ENCODE measurements at places on chromosomes 4 and X.

GRCh38 chr4:1099270-1099669 lies 14.1 kb downstream of the RNF212 start:
- no peak for DNase-seq

- DNase-seq = no peak
Measured at GRCh38 chrX:109874548-109874947, 128.4 kb upstream of the TMEM164 start.

GRCh38 chrX:68833855-68834331 lies 5.1 kb downstream of the EFNB1 start:
- DNase-seq = no peak

- no peak for DNase-seq
Measured at GRCh38 chr4:167032871-167033270, 201.4 kb downstream of the SPOCK3 start.
